ENCODE measurements at places on chromosomes 13 and 19. TPM values are rescaled to one million over a fixed set of nuclear protein-coding genes. Genes with fewer than 3 reads are reported as not detected.
A peak's percentile ranks its signal among the peaks of the same experiment; 100 is the strongest.

- H3K4me1 ChIP-seq = no peaks in the 10 kb centered on the region
- H3K36me3 ChIP-seq = no peaks in the 10 kb centered on the region
- no peaks in the 10 kb centered on the region for H3K27me3 ChIP-seq
- no peak overlapping the region for H3K27ac ChIP-seq
- no peak for DNase-seq
- H3K4me3 ChIP-seq = no peak overlapping the region
Measured at GRCh38 chr13:60335531-60335930, 61.5 kb upstream of the TDRD3 start.

- H3K4me3 ChIP-seq = no peak overlapping the region
- no peak for DNase-seq
- H3K36me3 ChIP-seq = no peaks in the 10 kb centered on the region
- no peaks in the 10 kb centered on the region for H3K4me1 ChIP-seq
- H3K27ac ChIP-seq = no peak overlapping the region
Measured at GRCh38 chr13:86881390-86881789, 789.8 kb upstream of the SLITRK5 start.

ZNF382 gene
- total RNA-seq = 7.6 TPM

ZNF835 gene
- total RNA-seq = 1.3 TPM

DNA sequence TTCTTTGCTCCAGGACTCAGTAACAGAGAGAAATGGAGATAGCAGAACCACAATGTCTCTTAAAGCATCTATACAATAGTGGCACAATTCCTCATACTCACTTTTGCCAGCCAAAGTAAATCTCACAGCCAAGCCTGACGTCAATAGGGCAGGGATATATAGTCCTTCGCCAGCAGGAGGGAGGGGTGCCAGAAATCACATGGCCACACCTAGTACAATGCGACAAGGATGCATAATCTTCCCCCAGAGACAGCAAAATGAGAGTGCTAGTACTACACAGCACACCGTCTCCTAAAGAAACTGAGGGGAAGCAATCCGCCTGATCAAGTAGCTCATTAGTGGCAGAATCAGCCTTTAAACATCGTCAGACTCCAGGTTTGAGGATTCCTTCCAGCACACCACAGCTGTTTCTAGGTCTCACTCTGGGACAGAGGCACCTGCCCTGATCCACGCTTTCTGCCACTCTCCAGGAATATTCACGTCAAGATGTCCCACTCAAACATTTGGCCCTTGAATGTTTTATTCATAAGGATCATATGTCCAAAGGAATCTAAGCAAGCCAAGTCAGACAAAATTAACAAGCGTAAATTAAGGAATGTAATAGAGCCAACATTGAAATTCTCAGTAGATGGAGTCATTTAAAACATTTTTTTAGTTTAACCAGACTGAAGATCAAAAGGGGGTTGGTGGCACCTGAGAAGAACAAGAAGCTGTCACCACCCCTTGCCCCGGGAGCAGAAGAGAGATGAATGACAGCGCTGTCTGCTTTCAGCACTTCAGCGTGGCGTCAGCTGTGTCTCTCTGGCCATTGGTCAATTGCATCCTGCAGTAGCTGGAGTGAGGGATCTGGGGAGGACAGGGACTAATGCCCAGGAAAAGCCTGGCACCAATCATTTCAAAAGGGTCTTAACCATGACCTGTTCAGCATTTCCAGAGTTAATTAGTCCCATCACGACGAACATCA is 63.5 kb upstream of the SERP2 start:
- H3K4me1 ChIP-seq = peaks cover 37% of the 10 kb centered on the region
- DNase-seq = no peak
- no peak overlapping the region for H3K4me3 ChIP-seq
- peaks cover 10% of the 10 kb centered on the region for H3K27me3 ChIP-seq

DNA sequence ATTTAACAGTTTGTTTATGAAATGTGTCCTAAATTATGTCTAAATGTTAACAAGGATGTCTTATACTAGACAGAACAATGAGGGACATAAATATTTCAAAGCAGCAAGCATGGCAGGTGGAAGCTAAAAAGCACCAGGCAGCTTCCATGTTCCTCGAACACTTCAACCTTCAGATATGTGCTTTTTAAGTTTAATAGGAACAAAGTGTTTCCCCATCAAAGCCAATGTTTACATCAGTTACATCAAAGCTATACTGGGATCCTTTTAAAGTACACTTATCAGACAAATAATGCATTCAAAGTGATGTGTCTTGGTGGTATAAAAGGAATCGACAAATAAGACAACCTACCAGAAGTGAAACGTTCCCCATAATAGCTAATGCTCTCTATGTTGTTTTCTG is 2841.1 kb upstream of the PCDH20 start:
- no peaks in the 10 kb centered on the region for H3K27me3 ChIP-seq
- H3K27ac ChIP-seq = no peak overlapping the region
- no peak overlapping the region for H3K4me3 ChIP-seq
- H3K36me3 ChIP-seq = no peaks in the 10 kb centered on the region
- DNase-seq = no peak

DNA sequence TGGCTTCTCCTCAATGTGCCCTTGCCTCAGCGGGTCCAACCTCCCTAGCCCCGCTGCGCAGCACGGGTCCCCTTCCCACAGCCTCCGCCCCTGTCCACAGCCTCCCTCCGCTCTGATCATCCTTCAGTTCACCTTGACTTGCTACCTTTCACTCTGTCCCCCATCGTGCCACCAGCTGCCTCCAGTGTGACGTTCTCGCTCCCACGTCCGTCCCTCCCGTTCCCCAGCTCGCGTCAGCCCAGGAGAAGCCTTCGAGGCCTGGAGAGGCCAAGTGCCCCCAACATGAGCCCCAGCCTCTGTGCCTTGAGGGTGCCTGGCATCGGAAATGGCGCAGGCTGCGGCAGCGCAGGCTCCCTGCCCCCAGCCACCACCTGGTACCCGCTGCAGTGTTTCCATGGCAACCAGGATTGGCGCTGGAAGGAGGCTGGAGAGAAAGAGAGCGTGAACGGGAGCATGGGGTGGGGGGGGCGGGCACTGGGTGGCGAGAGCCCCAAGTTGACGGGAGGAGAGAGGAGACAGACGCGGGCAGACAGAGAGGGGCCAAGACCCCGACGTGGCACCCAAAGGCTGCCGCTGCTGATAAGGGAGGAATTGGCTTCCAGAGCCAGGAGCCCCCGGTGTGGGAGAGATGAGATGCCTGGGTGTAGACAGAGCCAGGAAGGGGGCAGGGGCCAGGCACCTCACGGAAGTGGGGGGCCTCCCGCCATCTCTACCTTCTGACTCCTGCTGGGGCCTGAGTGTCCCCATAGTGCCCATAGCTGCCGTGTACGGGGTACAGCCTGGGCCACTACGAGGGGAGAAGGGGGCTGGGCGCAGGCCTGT is 844 bp upstream of the ASPDH start:
- H3K4me1 ChIP-seq = peaks cover 14% of the 10 kb centered on the region

DNA sequence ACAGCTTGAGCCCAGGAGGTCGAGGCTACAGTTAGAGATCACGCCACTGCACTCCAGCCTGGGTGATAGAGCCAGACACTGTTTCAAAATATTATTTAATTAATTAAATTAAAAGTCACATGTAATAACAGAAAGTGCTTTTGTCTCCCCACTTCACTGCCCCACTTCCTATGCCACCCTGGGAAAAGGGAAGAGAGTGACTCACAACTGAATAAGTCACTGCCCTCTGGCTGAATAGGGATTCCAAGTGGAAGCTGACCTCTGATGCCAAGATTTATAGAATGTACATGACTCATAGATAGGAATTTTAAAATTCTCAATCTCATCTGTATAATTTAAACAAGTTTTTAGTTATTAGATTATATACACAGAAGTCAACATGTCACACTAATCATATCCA is 22.2 kb upstream of the ERVV-1 start:
- H3K4me3 ChIP-seq = no peak overlapping the region
- DNase-seq = no peak
- peaks cover 2% of the 10 kb centered on the region for H3K27me3 ChIP-seq
- peaks cover 13% of the 10 kb centered on the region for H3K4me1 ChIP-seq
- H3K27ac ChIP-seq = no peak overlapping the region
- peaks cover 35% of the 10 kb centered on the region for H3K36me3 ChIP-seq

DNA sequence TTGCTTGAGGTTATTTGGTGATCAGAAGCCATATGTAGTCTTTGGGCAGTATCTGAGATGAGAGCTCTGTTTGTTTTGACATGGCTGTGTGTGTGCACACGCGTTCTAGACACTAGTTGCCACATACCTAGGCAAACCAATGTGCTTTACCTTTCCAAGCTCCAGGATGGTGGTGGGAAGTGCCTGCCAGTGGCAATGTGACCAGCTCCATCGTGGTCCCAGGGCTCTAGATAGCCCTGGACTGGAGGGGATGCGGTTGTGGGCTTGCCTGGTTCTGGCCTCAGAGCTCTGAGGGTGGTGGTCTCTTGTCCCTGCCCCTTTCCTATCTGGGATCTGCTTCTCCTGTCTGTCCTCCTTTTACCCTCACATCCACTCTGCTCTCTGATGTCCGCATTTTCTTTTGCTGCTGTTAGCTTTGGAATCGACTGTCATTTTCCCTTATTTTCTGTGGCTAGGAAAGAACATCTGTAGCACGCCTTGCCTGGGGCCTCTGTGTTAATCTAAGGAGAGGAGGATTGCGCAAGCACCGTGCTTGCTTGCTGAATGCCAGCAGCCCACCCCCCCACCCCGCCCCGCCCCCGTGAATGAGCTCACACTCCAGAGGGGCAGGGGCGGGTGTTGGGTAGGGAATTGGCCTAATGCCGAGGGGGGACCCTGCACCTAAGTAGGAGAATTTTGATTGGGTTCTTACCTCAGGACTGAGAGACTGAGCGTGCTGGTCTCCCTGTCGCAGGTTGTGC is 89.5 kb downstream of the ARHGEF7 start:
- DNase-seq = no peak
- H3K27ac ChIP-seq = no peak overlapping the region
- H3K27me3 ChIP-seq = no peaks in the 10 kb centered on the region
- H3K36me3 ChIP-seq = peaks cover 7% of the 10 kb centered on the region
- peaks cover 51% of the 10 kb centered on the region for H3K4me1 ChIP-seq

GRCh38 chr19:51570962-51571575 is at the start of gene ZNF175:
ZNF175 (plus strand) TSS chr19:51571283; CDS start chr19:51573330, 2,047 bp downstream.
- peak within 1 kb of the TSS; percentile 97 for H3K4me3 ChIP-seq
- peaks cover 23% of the 10 kb centered on the region for H3K4me1 ChIP-seq
- H3K27ac ChIP-seq = peak within 1 kb of the TSS; percentile 91
- peak; percentile 91 for DNase-seq
- H3K36me3 ChIP-seq = peaks cover 27% of the 10 kb centered on the region

GRCh38 chr13:106440866-106441265 is 94.6 kb downstream of the EFNB2 start:
- DNase-seq = no peak
- H3K4me1 ChIP-seq = no peaks in the 10 kb centered on the region
- no peaks in the 10 kb centered on the region for H3K36me3 ChIP-seq
- H3K27me3 ChIP-seq = peaks cover 11% of the 10 kb centered on the region
- H3K4me3 ChIP-seq = no peak overlapping the region

GRCh38 chr13:79492313-79492798 is 11.4 kb downstream of the NDFIP2 start:
- H3K4me1 ChIP-seq = peaks cover 90% of the 10 kb centered on the region
- H3K36me3 ChIP-seq = peaks cover 12% of the 10 kb centered on the region
- peak overlapping the region; percentile 72 for H3K4me3 ChIP-seq
- peak overlapping the region; percentile 92 for H3K27ac ChIP-seq
- no peaks in the 10 kb centered on the region for H3K27me3 ChIP-seq
- DNase-seq = peak; percentile 68

KIR2DL4 gene
- total RNA-seq = not detected

DNA sequence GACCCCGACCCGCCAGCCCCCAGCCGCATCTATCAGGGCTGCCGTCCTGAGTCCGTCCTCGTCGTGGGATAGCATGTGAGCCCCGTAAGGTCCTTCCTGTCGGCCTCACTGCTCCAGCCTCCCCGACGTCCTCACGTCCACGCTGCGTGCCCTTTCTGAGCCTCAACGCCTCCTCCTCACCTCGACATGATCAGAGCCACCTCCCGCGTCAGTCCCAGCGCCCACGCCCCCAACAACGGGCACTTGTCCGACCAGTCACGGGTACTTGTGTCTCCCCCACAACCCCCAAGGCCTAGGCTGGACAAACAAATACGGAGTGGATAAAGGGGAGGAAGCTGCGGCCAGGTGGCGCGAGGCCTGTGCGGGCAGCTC is 665 bp downstream of the ZNF497 start:
- H3K4me3 ChIP-seq = peak overlapping the region; percentile 93
- H3K4me1 ChIP-seq = peaks cover 11% of the 10 kb centered on the region
- no peaks in the 10 kb centered on the region for H3K36me3 ChIP-seq
- no peaks in the 10 kb centered on the region for H3K27me3 ChIP-seq
- peak overlapping the region; percentile 87 for H3K27ac ChIP-seq

PLVAP gene
- total RNA-seq = not detected

DNA sequence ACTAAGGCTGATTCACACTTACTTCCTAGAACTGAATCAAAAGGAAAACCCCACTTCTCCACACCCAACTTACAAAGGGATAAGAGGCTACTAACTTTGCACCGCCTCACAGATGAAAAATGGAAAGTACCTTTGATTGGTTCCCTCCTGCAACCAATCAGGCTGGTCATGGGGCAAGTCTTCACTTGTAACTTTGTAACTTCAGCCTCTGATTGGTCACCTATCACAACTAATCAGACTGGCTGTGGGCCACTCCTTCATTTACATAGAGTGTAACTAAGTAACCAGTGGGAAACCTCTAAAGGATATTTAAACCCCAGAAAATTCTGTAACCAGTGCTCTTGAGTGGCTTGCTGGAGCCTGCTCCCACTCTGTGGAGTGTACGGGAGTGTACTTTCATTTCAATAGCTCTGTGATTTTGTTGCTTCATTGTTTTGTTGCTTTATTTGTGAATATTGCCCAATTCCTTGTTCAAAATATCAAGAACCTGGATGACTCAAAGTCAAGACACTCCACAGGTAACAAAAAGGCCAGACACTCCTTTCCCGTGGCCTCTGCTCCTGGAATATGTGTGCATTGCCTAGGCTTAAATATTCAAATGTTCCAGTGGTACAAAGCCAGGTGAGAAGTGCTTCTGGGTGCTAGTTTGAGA is 50.5 kb downstream of the RFC3 start:
- H3K36me3 ChIP-seq = peaks cover 6% of the 10 kb centered on the region
- no peak for DNase-seq
- H3K27me3 ChIP-seq = no peaks in the 10 kb centered on the region
- H3K27ac ChIP-seq = no peak overlapping the region
- no peaks in the 10 kb centered on the region for H3K4me1 ChIP-seq

PSG3 gene
- not detected for total RNA-seq

RRAS gene
- total RNA-seq = 7.2 TPM

DNA sequence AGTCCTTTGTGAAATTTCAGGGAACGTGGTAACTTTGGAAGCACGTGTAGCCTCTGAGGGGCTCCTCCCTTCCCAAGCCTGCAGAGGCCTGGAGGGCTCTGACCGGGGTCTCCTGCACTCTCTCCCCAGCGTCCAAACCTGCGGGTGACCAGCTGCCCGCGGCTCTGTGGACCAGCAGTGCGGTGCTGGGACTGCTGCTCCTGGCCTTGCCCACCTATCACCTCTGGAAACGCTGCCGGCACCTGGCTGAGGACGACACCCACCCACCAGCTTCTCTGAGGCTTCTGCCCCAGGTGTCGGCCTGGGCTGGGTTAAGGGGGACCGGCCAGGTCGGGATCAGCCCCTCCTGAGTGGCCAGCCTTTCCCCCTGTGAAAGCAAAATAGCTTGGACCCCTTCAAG is 2.7 kb upstream of the TPGS1 start:
- no peak for DNase-seq
- no peak overlapping the region for H3K4me3 ChIP-seq
- H3K27me3 ChIP-seq = peaks cover under 1% of the 10 kb centered on the region
- H3K4me1 ChIP-seq = peaks cover 25% of the 10 kb centered on the region
- H3K36me3 ChIP-seq = no peaks in the 10 kb centered on the region
- no peak overlapping the region for H3K27ac ChIP-seq

CGB5 gene
- not detected for total RNA-seq
